ENCODE measurements at places on chromosomes 12 and 14. TPM values are rescaled to one million over a fixed set of nuclear protein-coding genes. Genes with fewer than 3 reads are reported as not detected.

TAS2R14 gene
- total RNA-seq: 5.6 TPM

TAS2R42 gene
- not detected for total RNA-seq

PSMB11 gene
- not detected for total RNA-seq

DLGAP5 gene
- total RNA-seq: 10.8 TPM

OR6C2 gene
- not detected for total RNA-seq

MAP1LC3B2 gene
- total RNA-seq: not detected

GABARAPL1 gene
- 77.9 TPM for total RNA-seq

JAG2 gene
- total RNA-seq: 2.0 TPM

MUCL1 gene
- total RNA-seq: not detected

FAR2 gene
- total RNA-seq: 5.2 TPM

LRP1-AS gene
- not detected for total RNA-seq

PPP1R1A gene
- 14.0 TPM for total RNA-seq

PZP gene
- 0.08 TPM for total RNA-seq

DIO2 gene
- total RNA-seq: 9.3 TPM

NPFF gene
- total RNA-seq: not detected

GPR135 gene
- total RNA-seq: 1.8 TPM

RFLNA gene
- 57.8 TPM for total RNA-seq

KLRG1 gene
- total RNA-seq: 0.37 TPM

P3H3 gene
- total RNA-seq: 19.6 TPM

CLEC2A gene
- not detected for total RNA-seq

SERPINA5 gene
- total RNA-seq: 88.8 TPM

TAS2R10 gene
- total RNA-seq: 1.8 TPM

AJUBA gene
- 75.1 TPM for total RNA-seq

KRT78 gene
- not detected for total RNA-seq

FGF23 gene
- total RNA-seq: 2.6 TPM

BCL11B gene
- total RNA-seq: 3.2 TPM

TMEM120B gene
- total RNA-seq: 9.5 TPM

YEATS4 gene
- total RNA-seq: 58.2 TPM

WIF1 gene
- 4.3 TPM for total RNA-seq

MDGA2 gene
- 0.70 TPM for total RNA-seq

CCDC196 gene
- total RNA-seq: not detected

PARP2 gene
- total RNA-seq: 13.9 TPM

RAD51AP1 gene
- 11.5 TPM for total RNA-seq

OTUB2 gene
- total RNA-seq: 2.7 TPM

NINJ2 gene
- total RNA-seq: 0.70 TPM

B4GALNT3 gene
- 13.9 TPM for total RNA-seq

APOF gene
- 0.12 TPM for total RNA-seq

RAPGEF3 gene
- total RNA-seq: 2.6 TPM

TAS2R13 gene
- total RNA-seq: 3.2 TPM

AHNAK2 gene
- total RNA-seq: 5.9 TPM

Measured in hepatocyte (in vitro differentiated cells).